AG20443 (cell line): ENCODE measurements at places on chromosomes 7 and 10.

GRCh38 chr10:34396663-34397062 lies 418.4 kb downstream of the PARD3 start:
- no peak for DNase-seq

DNA sequence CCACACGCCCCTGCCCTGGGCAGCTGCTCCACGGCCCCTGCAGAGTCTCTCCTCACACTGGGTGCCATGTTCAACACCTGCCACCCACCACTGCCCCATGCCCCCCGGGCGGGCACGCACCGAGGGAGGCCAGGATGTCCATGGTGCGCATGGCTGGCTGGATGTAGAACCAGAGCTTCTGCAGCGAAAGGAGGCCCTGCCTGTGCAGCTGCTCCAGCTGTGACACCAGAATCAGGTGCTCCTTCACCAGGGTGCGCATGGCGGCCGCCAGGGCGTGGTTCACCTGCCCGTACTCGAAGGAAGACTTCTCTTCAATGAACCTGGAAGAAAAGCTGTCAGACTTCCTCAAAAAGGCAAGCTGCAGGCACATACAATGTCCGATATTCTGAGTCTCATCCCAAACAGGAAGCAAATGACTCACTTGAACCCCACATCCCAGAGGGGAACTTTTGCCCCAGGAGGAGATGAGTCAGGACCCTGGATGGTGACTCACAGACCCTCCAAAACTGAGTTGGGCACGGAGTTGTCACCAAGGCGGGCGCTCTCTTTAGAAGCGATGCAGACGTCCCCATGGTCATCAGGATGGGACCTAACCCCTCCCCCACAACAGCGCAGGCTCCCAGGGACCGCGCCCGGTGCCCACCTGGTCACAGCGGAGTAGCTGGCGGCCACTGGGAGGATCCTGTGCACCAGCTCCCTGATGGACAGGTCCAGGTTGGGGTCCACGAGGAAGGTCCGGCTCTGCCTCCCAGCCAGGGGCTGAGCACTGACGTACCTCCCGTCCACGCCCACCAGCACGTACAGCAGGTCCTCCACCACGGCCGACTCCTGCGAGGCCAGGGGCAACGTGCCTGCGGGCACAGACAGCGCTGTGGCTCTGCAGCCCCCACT lies 15.5 kb downstream of the TUBGCP2 start:
- peak; percentile 84 for DNase-seq

- DNase-seq: no peak
These were observed 268.2 kb upstream of the POT1 start for GRCh38 chr7:125197731-125198393.

- DNase-seq: no peak
These were observed 272.0 kb downstream of the BAMBI start for GRCh38 chr10:28949005-28950004.

- no peak for DNase-seq
These were observed 61.7 kb upstream of the NPTX2 start for GRCh38 chr7:98555403-98555802.

- no peak for DNase-seq
These were observed 19.7 kb downstream of the OIT3 start for GRCh38 chr10:72913287-72913686.

- no peak for DNase-seq
These were observed 36.0 kb upstream of the ARHGAP21 start for GRCh38 chr10:24759672-24760071.
